Stimulated activated CD8-positive, alpha-beta memory T cell treated with anti-CD3 and anti-CD28 coated beads, Interleukin-4, amount 100 ng/mL, for 4 hours (primary cell): ENCODE measurements at places on chromosomes 2 and 18.

GRCh38 chr2:74554820-74555531 lies 456 bp downstream of the DOK1 start:
- no peak for DNase-seq

DNA sequence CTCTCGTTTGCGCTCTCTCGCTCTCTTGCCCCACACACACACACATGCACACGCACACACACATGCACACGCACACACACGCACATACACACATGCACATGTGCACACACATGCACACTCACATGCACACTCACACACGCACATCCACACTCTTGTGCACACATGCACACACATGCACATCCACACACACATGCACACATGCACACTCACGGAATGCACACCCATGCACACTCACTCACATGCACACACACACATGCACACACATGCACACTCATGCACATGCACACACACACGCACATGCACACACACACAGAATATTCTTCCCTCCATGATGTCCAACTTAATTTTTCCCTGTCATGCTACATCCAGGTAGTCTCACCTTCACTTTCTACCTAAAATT lies 360.1 kb downstream of the DCC start:
- no peak for DNase-seq

GRCh38 chr18:9453283-9453682 lies 22.0 kb upstream of the RALBP1 start:
- no peak for DNase-seq

GRCh38 chr2:8267048-8267447 lies 414.8 kb upstream of the ID2 start:
- no peak for DNase-seq

DNA sequence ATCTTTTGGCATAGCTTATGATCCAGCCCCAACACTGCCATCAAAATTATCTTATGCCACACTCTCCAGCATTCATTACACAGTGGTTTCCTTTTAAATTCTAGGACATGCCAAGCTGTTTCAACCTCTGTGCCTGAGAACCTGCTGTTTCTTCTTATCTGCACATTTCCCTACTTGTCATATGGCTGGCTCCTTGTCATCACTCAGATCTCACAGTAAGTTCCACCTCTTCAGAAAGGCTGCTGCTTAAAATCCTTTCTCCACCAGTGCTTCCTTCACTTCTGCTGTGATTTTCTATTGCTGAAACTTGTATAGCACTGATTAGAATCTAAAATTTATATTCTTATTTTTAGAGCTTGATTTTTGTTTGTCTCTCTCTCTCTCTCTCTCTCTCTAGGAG lies 43.4 kb downstream of the MC4R start:
- no peak for DNase-seq

DNA sequence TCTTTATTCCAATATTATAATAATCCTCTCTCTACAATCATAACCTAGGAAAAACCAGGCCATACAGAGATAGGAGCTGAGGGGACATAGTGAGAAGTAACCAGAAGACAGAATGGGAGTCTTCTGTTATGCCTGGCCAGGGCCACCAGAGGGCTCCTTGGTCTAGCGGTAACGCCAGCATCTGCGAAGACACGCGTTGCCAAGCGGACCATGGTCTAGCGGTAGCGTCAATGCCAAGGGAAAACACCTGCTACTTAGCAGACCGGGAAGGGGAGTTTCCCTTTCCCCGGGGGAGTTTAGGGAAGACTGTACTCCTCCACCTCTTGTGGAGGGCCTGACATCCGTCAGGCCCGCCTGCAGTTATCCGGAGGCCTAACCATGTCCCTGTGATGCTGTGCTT lies 36.6 kb downstream of the ARL6IP6 start:
- no peak for DNase-seq

DNA sequence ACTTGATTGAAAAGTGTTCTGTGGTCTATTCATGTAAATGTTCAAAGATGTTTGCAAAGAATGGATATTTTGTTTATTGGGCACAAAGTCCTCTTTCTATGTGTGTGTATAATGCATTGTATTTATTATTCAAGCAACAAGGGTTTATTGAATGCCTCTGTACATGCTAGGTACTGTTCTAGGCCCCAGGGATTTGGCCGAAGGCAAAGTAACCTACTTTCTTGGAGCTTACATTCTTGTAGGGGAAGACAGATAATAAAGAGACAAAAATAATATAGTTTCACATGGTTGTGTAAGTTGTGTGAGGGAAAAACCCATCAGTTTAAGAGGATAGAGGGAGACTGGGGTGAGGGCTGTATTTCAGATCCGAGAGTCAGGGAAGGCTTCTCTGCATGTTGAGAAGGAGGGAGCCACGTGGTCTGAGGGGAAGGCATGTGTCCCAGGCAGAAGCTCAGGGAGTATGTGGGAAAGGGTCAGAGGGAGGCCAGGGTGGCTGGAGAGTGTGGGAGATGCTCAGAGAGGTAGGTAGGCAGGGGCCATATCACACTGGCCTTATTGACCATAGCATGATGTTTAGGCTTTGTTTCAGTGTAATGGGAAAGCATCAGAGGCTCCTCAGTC lies 40.4 kb upstream of the GPR155 start:
- DNase-seq, result no peak

DNA sequence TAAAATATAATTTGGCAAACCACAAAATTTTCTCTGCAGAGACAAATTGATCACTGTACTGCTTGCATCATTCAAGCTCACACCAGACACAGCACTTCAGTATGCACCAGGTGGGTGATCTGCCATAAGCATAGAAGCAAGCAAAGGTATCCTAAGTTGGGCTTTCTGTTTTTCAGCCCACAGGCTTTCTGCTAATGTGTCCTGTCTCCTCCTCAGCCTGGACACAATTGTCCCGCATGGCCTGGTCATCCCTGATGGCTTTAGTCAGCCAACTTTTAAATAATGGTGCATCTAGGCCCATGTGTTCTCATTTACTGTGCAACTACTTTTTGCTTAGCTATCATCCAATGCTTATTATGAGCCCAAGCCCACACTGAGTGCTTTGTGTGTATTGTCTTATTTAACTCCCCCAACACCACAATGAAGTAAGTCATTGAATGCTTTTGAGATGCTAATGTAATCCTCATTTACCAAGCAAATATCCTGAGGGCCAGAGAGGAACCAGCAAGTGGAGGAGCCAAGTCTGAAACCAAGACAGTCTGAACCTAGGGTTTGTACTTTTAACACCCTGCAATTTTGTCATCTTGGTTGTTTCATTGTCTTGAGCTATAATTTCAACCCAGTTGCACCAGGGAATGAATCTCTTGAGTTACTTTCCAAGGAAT lies 111.2 kb upstream of the SETBP1 start:
- DNase-seq, result no peak

DNA sequence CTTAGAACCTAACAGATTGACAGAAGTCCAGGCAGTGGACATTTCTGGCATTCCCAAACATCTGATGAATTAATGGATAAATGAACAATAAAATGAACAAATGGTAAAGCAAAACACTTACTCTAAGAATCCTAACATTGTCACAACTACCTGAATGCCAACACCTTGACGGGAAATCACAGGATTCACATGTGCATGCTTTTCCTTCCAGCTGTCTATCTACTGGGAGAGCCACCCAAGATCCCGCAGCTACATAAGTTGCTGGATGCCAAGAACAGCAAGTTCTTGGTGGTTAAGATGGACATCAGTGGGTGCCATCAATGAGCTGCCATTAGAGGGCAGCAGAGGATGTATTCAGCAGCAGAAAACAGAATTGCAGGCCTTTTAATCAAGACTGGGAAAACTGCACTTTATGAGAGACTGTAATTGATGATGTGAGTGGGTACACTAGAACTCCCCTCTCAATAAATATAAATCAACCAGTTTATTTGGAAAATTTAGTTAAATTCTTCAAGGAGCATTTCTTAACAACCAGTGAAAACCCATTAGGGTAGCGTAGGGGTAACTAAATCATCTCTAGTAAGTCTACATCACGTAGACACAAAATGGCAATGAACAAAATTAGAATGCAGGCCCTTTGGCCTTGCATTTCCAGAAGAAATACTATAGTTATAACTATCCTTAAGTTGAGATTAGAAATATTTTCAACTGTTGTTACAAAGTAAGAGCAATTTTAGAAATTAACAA lies 45.6 kb downstream of the SESTD1 start:
- DNase-seq, result peak; percentile 2

- DNase-seq, result no peak
Observed at GRCh38 chr2:134146161-134146560, 107.7 kb upstream of the MGAT5 start.

DNA sequence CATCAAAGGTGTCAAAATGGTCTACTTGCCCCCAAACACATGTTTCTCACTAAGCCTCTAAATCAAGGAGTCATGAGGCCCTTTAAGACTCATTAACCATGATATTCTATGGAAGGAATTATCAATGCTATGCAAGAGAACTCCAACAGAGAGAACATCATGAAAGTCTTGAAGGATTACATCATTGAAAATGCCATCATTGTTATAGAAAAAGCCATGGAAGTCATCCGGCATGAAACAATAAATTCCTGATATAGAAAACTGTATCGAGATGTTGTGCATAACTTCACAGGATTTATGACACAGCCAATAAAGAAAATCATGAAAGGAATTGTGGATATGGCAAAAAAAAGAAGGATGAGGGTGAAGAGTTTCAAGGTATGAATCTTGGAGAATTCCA lies 1363.6 kb upstream of the CDH2 start:
- DNase-seq, result no peak

DNA sequence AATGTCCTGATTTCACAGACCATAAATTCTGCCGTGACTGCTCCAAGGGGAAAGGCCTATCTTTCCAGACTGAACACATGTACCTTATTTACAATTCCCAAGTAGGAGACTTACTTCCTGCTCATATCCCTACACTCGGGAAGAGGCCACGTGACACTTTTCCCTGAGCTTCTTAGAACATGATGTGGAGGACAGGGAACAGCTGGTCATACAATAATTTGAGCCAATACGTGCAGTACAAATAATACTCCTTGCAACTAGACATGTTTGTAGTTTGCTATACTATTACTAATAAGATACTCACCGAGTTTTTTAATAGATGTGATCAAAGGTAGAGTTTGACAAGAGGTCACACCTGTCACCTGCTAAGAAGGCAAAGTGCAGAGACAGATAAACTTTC lies 256.4 kb downstream of the SP3 start:
- no peak for DNase-seq

- no peak for DNase-seq
Observed at GRCh38 chr2:168224346-168224745, 23.0 kb downstream of the STK39 start.

- DNase-seq, result no peak
Observed at GRCh38 chr2:218832520-218832919, 917 bp upstream of the PRKAG3 start.

DNA sequence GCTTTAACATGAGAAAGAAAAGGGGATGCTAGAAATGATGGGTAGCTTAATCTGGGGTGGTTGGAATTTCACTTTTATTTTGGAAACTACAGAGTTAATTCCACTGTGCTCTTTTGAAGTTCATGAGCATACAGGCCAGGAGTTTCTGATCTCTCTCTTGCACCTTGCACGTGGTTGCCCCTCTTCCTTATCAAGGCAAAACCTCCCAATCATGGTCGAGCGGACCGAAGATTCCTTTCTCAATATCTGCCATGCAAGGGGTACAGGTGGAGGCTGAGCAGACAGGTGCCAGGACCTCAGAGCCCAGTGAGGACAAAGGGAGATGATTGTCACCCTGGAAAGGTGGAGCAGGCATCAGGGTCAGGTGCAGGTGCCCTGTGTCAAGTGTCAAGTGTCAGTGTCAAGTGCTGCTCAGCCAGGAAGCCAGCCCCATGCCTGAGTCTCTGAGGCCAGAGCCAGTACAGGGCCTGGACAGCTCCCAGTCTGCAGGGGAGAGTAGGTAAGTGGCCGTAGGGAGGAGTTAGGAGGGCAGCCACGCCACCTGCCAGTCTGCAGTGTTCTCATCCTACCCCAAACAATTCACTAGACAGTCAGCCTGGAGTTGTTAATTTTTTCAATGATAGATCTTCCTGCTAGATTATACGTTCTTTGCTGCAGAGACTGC lies 42.2 kb downstream of the LPIN1 start:
- no peak for DNase-seq

GRCh38 chr18:46042571-46043123 lies 29.4 kb downstream of the PSTPIP2 start:
- no peak for DNase-seq

DNA sequence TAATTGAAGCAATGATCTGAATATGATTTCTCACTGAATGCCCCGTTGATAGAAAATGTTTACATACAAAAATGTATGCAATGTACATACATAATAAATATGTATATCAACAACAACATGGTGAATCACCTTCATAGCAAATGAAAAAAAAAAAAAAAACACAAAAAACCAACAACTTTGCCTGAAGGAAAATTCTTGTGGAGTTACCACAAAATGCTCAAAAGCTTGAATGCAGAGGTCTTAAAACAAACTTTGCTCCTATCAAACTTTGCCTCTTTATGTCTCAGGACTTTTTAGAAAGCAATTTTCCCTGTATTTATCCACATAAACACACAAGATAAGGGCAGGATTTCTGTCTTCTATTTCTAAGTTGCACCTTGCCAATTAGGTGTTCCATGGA lies 92.9 kb upstream of the SIX2 start:
- DNase-seq, result no peak

GRCh38 chr2:208363485-208363884 lies 43.1 kb upstream of the PTH2R start:
- no peak for DNase-seq

GRCh38 chr2:69685321-69686048 lies 41.9 kb upstream of the AAK1 start:
- no peak for DNase-seq

GRCh38 chr2:238127165-238128060 lies 11.1 kb upstream of the KLHL30 start:
- DNase-seq, result no peak

DNA sequence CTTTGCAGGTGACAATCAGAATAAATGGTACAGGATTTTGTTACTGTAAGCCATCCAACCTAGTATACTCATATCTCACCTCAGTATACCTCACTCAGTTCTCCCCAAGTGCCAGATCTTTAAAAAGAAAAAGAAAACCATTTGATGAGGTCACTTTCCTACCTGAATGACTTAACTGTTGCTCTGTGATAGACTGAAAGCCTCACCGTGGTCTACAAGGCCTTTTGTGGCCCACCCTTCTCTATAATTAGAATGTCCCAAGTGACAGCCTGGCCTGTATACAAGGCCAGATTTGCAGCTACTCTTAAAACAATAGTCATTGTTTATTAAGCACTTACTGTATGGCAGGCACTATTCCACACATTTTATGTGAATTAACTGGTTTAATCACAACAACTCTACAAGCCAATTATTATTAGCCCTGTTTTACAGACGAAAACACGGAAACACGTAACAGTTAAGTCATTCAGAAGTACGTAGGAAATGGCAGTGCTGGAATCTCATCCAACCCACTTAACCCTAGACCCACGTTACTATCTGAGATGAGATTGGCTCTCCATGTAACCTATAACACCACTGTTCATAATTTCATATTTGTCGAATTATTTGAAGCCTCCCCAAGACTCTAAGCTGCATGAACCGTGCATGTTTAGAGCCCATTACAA lies 28.3 kb downstream of the PKP4 start:
- DNase-seq, result no peak

- DNase-seq, result no peak
Observed at GRCh38 chr2:7029291-7030059, 112.3 kb downstream of the RNF144A start.
